ENCODE measurements at places on chromosomes 1 and 21.

DNA sequence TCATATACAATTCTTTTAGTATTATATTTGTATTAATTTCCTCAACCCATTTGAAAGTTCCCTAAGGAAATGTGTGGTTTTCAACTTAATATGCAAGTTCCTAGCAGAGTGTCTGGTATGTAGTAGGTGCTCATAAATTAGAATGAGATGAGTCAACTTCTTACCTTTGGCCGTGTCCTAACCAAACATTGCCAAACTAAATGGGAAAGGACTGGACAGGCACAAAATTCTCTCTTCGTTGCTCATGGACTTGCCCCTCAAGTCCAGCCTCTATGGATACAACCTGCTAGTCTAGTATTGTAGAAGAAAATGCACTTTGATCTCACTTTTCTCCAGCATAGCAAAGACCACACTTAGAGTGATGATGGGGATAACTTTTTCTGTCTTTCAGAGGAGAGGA is 11.6 kb upstream of the MRPS14 start:
- no peak for DNase-seq

- no peak for DNase-seq
Measured at GRCh38 chr21:43302769-43303168, 124.2 kb downstream of the SIK1 start.

DNA sequence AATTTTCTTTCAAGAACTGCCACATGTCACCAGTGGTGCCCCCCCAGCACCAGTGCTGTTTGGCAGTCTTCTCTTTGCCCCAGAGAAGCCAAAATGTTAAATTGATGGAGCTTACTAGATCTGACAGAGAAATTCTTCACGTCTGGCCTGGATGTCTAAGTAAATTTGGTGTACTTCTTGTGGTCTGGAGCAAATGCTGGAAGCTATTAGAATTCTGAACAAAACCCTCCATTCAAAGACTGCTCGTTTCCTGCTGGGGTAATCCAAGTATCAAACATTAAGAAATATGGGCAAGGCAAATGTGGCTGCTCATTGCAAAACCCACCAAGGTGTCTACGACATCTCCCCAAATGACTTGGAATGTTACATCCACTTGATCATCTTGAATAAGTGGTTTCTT is 92.3 kb downstream of the ROR1 start:
- DNase-seq, result no peak

GRCh38 chr1:244920911-244921761 is 56.8 kb upstream of the HNRNPU start:
- DNase-seq, result no peak

GRCh38 chr1:61083013-61083806 is 849 bp downstream of the NFIA start:
- peak; percentile 36 for DNase-seq

DNA sequence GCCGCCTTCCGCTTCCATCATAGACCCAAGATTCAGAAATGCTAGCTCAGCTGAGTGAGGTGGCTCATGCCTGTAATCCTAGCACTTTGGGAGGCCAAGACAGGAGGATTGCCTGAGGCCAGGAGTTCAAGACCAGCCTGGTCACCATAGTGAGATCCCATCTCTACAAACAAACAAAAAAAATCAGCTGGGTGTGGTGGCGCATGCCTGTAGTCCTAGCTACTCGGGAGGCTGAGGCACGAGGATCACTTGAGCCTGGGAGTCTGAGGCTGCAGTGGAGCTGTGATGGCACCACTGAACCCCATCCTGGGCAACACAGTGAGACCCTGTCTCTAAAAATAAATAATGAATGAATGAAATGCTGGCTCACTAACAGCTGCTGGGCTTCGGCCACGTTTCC is 39.7 kb downstream of the TOMM20 start:
- DNase-seq, result no peak

GRCh38 chr1:51964309-51964696 is 26.2 kb downstream of the RAB3B start:
- no peak for DNase-seq

DNA sequence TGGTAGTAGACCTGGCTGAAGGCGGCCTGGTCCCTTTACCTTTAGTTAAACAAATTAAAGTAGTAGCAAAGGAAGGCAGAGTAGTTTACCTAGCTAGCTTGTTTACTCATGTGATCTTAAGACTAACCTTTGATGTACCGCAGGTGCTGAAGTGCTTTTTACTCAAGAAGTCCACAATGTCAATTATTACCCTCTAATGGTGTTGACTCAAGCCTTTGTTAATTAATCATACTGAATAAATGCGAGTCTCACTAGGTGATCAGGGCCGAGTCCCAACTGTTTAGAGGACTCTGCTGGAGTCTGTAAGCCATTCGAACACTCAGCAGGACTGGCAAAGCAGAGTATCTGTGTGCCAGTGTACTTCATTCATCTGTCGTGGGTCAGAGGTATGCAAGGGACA is 381.1 kb upstream of the NCAM2 start:
- no peak for DNase-seq

DNA sequence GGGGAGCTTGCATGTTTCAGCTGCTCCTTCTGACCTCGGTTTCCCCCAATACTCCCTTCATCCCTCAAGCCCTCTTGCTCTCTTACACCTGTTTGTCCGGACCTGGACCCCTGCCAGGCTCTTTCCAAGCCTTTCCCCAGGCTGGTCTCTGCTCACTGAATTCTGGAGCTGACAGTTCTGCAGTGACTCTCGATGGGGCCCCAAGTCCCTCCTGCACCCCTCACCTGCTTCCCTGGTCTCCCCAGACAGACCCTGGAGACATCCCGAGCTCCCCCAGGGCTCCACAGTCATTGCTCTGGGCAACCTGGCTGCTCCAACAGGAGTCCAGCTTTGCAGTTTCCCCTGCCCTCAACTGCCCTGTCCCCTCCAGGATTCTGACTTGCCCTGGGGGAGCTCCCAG is 198.6 kb downstream of the GRIK3 start:
- no peak for DNase-seq

- no peak for DNase-seq
Measured at GRCh38 chr21:37564924-37565529, 198.5 kb downstream of the DYRK1A start.

GRCh38 chr1:226357416-226357815 is 48.5 kb upstream of the LIN9 start:
- DNase-seq, result no peak

GRCh38 chr1:37764888-37765441 is at the start of gene EPHA10:
Gene EPHA10 (minus strand): TSS chr1:37765120. CDS start chr1:37765066, 54 bp downstream.
- DNase-seq, result no peak

DNA sequence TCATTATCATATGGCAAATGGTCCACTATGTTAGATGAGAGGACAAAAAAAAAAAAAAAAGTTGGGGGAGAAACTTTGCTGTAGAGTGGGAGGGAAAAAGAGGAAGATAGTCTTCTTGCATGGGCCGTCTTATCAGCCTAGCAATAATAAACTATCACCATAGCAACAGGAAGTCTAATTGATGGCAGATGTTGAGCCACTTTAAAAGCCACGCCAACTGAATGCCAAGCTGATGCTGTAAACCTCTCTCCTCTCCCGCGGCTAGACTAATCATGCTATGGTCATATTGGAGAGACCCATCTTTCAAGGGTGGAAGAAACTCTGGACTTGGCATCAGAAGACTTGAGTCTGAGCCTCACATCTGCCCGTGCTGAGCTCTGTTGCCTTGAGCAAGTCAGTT is 122.2 kb upstream of the HOOK1 start:
- DNase-seq, result no peak

DNA sequence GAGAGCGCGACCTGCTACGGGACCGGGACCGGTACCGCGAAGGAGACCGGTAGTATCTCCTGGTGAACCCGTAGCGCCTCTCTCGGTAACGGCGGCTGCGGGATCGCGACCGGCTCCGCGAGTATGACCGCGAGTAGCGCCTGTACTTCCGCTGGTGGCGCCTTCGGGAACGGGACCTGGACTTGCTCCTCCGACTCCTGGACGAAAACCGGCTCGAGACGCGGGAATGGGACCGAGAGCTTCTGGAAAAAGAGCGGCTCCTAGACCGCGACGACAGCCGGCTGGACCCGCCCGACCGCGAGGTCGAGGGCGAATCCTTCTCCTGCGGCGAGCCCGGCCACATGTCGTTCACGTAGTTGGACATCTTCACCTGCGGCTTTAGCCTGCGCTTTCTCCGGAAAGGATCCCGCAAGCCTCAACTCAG is 642 bp downstream of the RSRP1 start:
- DNase-seq, result peak; percentile 53

- no peak for DNase-seq
Measured at GRCh38 chr1:116908820-116909511, 750 bp upstream of the PTGFRN start.

GRCh38 chr1:64579767-64580166 is 109.8 kb downstream of the CACHD1 start:
- DNase-seq, result no peak

DNA sequence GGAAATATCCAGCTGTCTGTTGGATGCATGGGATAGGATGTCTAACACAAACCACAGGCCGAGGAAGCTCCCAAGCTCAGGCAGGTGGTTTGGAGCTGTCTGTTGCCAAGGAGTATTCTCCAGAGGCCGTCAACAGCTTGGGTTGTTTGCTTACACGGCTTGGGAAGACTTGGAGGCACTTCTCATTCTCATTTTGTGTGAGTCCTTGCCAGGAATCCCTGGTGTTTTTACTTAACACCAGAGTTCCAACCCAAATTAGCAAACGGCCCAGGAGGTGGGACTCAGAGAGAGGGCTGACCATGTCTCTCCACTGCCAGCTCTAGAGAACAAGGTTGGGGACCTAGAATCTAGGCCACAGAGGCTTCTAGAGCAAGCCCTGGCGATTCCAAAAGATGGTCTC is 72.7 kb upstream of the FAM20B start:
- DNase-seq, result no peak

DNA sequence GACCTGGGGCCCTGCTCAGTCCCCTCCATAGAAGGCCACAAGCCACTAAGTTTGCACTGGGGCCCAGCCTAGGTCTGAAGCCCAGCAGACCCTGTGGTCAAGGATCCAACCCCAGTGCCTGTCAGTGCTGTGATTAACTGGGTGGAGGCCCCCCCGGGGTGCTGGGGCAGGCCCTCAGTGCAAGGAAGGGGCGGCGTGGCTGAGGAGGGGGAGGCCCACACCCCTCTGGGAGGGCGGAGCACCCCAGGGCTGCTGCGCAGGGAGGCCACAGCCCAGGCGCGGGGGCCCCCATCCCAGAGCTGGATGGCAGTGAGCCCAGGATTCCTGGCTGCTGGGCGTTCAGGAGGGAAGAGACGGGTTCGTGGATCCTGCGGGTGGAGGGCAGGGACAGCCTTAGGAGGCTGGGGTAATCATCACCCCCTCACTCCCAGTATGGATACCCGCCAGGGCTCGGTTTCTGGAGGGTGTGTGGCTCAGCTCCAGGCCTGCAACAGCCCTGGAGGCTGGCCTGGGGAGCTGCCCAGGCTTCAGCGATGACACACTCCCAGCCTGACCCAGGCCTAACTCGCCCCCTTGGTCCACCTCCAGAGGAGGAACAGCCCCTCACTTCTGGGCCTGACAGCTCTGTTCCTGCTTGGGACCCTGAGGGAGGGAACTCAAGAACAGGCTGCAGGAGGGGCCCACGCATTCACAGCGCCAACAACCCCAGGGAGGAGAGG is 890 bp downstream of the GJC2 start:
- DNase-seq, result no peak

- DNase-seq, result peak; percentile 35
Measured at GRCh38 chr1:168628807-168629206, 52.4 kb downstream of the XCL1 start.

- no peak for DNase-seq
Measured at GRCh38 chr1:6265151-6265550, 4.3 kb upstream of the GPR153 start.

- no peak for DNase-seq
Measured at GRCh38 chr1:3021233-3021671, at the start of gene ACTRT2. Gene ACTRT2 (plus strand): TSS chr1:3021467. CDS start chr1:3021687, 220 bp downstream.

DNA sequence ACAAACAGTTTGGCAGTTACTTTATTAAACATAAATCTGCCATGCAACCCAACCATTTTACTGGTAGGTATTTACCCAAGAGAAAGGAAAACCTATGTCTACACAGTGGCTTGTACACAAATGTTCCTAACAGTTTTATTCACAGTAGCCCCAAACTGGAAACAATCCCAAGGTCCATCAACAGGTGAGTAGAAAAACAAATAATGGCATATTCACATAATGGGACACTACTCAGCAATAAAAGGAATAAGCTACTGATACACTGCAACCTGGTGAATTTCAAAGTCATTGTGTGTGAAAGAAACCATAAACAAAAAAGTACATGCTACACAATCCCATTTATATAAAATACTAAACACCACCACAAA is 12.7 kb downstream of the KYAT3 start:
- DNase-seq, result no peak

DNA sequence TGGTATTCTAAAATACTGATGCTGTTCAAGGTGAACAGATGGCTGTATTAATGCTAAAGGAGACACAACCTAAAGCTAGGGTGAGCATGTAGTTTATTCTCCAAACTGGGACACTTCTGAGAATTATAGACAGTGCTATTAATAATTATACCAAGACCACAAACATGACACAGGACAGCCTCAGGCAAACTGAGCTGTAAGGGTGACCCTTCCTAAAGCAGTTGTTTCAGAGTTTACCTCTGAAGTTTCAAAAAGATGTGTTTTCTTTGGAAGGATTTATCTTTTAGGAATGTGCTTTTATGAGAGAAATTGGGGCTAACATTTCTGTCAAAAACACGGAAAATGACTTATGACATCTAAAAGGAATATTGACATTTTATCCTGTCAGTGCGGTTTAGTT is 68.8 kb downstream of the RPS6KC1 start:
- DNase-seq, result no peak

- DNase-seq, result no peak
Measured at GRCh38 chr1:205239078-205239477, 11.3 kb downstream of the TMCC2 start.

- DNase-seq, result no peak
Measured at GRCh38 chr1:185448591-185449186, 131.6 kb upstream of the IVNS1ABP start.

GRCh38 chr1:6262555-6263420 is 1.9 kb upstream of the GPR153 start:
- DNase-seq, result no peak

GRCh38 chr1:180291004-180291403 is 60.9 kb downstream of the LHX4 start:
- DNase-seq, result no peak

GRCh38 chr1:158176399-158176798 is 4.3 kb upstream of the CD1D start:
- DNase-seq, result no peak

DNA sequence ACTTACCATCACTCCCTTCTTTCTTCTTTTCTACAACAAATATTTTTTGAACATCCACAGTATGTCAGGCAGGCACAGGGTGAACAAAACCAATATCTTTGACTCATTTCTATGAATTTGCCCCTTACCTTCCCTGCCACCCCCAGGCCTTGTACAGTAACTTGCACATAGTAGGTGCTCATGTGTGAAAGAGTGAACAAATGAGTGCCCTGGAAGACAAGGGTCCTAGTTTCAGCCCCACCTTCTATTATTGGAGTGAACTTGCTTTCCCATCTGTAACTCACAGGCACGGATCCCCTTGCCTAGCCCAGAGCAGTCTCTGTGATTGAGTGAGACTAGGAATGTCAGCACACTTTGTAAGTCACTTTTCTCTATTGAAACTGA is 12.8 kb downstream of the ZDHHC18 start:
- no peak for DNase-seq

DNA sequence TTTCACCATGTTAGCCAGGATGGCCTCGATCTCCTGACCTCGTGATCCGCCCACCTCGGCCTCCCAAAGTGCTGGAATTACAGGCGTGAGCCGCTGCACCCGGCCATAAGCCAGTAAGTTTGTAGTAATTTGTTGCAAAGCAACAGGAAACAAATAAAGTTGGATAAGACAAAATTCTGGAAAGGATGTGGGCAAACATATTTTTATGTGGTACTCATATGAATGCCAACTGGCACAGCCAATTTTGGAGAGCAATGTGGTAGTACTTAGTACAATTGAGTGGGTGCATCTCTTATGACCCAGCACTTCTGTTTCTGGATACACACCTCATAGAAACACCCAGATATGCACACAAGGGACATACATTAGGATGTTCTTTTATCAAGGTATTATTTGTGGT is 8.4 kb upstream of the IL12RB2 start:
- DNase-seq, result no peak
